ENCODE measurements at places on chromosomes 4 and X.

GRCh38 chr4:7621252-7622035 is 186.7 kb upstream of the PSAPL1 start:
- DNase-seq: no peak

- no peak for DNase-seq
Measured at GRCh38 chr4:177155454-177155853, 154.2 kb upstream of the NEIL3 start.

DNA sequence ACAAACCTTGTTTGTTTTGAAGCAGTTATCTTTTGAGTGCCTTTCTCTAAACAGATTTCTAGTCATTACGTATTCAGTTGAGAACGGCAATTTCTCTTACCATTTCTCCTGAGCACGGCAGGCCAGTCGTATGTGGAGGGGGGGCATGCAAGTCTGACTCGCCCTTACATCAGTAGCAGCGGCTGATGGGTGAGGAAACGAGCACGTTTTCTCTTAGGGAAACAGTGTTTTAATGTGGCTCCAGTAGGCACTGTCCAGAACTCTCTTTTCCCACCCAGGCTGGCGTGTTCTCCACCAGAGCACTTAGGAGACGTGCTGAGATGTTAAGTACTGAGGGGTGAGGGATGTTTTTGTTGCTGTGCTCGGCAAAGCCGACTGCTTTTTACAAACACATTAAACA is 240.5 kb downstream of the STIM2 start:
- no peak for DNase-seq

- DNase-seq: no peak
Measured at GRCh38 chr4:152956650-152957436, 20.7 kb downstream of the FHDC1 start.

- no peak for DNase-seq
Measured at GRCh38 chr4:109020861-109021260, 258.0 kb upstream of the ETNPPL start.

DNA sequence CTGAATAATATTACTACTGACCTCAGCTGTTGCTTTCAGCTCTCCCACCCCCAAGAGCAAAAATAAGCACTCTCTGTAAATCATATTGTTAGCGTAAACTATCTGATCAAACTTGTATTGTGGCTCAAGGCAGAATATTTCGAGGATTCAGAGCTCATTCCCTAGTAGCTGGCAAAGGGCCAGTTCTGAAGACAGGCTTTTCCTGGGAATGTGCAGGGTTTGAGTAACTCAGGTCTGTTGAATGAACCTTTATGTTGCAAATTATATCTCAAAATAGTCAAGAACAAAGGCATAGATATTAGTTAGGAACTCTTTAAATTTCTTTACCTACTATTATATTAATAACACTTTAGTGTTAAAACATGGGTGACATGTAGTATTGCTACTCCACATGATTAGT is 454.9 kb downstream of the CCSER1 start:
- no peak for DNase-seq

DNA sequence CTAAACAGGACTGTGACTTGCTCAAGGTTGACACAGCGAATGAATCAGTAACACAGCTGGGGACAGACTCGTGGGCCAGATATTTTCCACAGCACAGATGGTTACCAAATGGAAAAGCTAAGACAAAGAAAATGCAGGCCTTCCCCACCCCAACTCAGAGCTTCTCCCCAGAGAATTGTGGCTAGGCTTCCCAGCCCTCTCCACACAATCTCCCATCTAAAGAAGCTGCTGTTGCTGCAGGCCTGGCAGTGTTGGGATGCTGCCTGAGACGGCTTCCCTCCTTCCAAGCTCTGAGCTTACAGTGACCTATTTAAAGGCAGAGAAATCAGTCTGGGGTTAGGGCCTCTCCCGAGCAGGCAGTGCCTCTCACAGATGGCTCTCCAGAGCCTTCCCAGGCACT is 46.5 kb upstream of the PGRMC1 start:
- no peak for DNase-seq

- DNase-seq: peak; percentile 46
Measured at GRCh38 chr4:121900132-121900983, 30.1 kb upstream of the BBS7 start.

DNA sequence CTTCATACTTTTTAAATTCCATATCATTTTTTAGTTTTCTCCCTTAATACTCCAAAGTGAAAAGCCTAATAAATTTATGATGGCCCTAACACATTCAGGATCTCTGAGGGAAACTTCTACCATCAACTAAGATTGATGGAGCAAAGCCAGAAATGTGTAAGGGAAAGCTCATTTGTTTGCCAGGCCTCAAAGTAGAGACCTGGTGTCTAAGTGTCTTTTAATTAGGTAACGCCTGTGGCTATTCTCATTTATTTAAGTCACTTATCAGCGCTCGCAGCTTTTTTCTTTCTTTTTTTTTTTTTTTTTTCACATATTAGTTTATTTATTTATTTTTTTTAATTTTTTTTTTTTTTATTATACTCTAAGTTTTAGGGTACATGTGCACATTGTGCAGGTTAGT is 242.4 kb downstream of the TMA16 start:
- DNase-seq: no peak

- DNase-seq: no peak
Measured at GRCh38 chr4:8439914-8440491, 520 bp downstream of the ACOX3 start.

DNA sequence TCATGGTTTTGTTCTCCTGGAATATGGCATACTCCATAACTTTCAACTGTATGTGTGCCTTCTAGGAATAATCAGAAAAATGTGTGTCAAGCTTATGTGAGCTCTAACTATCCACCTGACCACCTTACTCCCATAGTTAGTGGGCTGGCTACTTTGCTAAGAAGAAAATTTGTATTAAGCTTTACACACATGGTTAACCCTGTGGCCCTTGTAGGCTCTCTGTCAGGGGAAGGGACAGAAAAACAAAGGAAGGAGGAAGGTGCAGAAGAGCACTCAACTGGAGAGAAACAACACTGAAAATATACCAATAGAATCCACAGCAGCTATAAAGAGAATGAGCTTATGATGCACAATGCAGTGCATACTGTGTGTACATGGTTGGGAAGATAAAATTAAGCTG is 84.6 kb downstream of the PPP3CA start:
- DNase-seq: no peak

DNA sequence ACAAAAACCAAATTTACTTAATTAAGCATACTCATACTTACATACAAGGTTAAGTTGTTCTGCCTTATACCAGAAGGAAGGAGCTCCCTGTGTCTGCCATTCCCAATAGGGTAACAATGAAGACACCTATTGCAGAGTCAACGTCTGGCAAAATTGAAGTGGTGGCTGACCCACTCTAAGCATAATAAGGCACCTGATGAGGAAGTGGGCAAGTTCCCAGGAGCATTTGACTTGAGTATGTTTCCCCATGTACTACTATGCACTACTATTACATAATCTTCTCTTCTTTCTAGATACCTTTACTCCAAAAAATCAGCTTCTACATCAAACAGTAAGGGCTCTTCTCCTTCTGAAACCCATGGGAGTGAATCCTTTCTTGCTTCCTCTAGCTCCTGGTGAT is 591.5 kb downstream of the PPARGC1A start:
- no peak for DNase-seq

DNA sequence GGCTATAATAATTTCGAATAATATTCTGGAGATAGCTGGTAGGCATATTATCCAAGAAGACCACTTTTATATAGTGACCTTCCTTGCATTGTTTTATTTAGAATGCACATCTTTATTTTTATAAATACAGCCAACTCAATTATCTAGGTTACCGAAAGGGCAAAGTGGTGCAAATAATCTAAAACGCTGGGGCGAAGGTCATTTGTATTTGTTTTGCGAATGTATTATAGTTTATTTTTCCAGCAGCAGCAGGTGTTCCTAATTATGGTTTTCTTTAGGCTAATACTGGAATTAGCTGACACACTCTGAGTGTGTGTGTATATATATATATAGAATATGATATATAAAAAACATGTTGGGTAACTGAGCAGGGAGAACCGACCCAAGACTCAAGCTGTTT is 48.1 kb upstream of the RAP2C start:
- no peak for DNase-seq

GRCh38 chr4:177447417-177448004 is 5.3 kb upstream of the AGA start:
- no peak for DNase-seq

DNA sequence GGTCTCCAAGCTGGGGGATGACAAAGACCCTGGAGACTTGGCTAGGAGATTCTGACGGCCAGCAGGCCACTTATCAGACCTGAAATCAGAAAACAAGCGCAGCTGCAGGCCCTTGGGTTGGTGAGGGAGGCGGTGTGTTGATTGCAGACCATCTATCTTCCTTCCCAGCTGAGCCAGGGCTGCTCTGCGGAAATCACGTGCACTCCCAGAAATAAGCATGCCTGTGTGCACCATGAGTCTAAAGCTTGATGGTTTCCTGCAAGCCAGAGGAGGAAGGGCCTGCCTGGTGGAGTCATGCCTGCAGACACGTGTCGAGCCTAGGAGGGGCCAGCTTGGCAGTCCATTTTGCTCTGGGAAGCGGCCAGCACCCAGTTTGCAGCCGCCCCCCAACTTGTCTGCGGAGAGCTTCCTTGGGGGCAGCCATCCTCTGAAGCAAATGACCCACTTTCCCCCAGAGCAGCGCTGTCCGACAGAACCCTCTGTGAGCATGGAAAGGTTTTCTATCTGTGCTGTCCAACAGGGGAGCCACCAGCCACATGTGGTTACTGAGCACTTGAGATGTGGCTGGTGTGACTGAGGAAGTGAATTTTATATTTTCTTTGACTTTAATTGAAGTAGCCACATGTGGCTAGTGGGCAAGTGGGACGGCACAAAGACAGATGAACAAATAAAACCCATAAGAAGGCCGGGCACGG is 175.7 kb upstream of the BCOR start:
- DNase-seq: no peak

DNA sequence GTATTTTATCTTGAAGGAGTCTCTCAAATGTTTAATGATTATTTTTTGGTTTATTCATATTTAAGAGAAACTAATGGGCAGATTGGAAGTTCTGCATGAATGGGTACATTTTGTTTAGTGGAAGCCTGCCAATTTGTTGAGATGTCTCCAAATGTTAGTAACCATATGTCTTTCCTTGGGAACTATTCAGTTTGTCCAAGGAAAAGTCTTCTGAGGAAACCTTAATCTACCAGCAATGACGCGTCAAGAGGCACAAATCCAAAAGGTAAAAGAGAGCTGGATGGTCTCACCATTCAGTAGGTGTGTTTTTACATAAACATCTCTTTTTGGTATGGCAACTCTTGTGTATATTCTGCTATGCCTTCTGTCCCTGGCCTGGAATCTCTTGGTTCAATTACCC is 37.4 kb upstream of the NDST3 start:
- DNase-seq: no peak

DNA sequence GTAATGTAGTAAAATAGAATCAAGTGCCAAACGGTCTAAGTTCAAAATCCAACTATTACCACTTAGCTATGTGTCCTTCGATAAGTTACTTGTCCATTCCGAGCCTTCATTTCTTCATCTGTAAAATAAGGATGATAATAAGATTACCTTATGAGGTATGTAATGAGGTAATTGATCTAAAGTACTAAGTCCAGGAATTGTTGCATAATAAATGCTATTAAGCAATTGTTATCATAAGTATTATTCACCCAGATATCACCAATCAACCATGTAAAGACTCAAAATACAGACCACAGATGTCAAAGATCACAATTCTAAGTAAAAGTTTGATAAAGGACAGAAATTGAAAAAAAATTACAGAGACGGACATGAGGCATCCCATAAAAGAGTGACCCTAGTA is 168.4 kb upstream of the POU3F4 start:
- no peak for DNase-seq

- no peak for DNase-seq
Measured at GRCh38 chr4:147586637-147587036, 30.6 kb upstream of the TMEM184C start.

- no peak for DNase-seq
Measured at GRCh38 chr4:144575181-144575580, 70.8 kb upstream of the HHIP start.

DNA sequence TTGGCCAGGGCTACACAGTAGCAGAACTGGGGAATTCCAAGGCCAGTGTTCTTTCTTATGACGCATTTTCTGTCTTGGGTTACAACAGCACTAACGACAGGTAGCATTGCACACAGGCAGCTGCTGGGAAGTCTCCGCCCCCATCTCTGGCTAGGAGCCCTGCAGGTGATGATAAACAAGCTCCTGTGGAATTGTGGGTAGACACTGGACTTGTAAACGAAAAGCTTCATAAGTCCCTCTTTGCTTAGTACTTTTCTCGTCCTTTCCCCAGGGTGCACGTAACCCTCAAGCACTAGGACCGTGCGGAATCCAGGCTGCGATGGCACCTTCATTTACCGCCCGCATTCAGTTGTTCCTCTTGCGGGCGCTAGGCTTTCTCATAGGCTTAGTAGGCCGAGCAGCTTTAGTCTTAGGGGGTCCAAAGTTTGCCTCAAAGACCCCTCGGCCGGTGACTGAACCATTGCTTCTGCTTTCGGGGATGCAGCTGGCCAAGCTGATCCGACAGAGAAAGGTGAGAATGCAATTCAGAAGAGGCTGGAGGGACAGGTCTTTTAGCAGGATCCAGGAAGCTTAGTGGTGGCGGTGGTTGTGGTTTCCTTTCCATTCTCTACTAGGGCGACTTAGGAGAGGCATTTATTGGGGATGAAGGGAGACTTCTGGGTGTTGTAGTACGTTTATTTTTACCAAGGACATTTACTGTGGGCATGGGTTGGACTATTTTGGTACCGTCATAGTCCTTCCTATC is at the start of gene FAAH2:
TSS of gene FAAH2 (plus strand) at position 200 of the 745 bp plus-strand sequence. CDS start at position 320, 120 bp downstream.
- peak; percentile 42 for DNase-seq

Measured in mesothelial cell of epicardium (in vitro differentiated cells).